ENCODE measurements at places on chromosomes 5 and 9. TPM values are rescaled to one million over a fixed set of nuclear protein-coding genes. Genes with fewer than 3 reads are reported as not detected.
A peak's percentile ranks its signal among the peaks of the same experiment; 100 is the strongest.

GRCh38 chr5:130529511-130530485 is 625.5 kb downstream of the CHSY3 start:
- no peak for DNase-seq

Gene IL33
- total RNA-seq: 16.8 TPM

Gene SPEF2
- total RNA-seq: 2.7 TPM

GRCh38 chr5:44875661-44876605 is 67.2 kb downstream of the MRPS30 start:
- DNase-seq: no peak

Gene SFXN1
- 34.7 TPM for total RNA-seq

Gene CRB2
- 0.79 TPM for total RNA-seq

GRCh38 chr5:151703227-151703626 is 16.5 kb upstream of the SPARC start:
- no peak for DNase-seq

Gene CDH10
- total RNA-seq: 0.22 TPM

DNA sequence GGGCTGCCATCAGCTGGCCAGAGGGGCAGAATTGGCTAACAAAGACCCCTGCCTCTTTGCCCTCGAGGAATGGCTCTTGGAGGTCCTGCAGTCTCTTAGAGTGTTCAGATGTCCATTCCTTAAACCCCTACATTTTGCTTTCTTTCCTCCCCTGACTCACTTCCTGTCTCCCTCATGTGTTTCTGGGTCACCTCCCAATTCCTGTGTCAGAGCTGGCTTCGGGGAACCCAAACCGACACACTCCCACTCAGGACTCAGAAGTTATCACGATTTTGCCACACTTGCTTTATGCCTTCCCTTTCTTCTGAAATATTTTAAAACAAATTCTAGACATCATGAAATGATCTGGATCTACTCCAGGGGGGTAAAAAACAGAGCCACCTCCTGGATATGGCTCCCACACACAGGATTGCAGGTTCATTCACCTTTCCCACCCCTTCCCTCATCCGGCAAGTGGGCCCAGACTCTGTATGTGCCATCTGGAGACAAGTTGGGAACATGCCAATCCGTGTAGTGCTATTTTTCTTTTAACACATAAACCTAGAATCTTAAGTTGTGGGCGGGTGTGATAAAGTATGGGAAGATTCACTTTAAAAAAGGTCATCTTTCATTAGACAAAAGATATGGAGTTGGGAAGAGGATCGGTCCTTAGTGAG is 145.7 kb downstream of the NXNL2 start:
- DNase-seq: no peak

- no peak for DNase-seq
Observed at GRCh38 chr5:65326922-65327321, 154.8 kb downstream of the ADAMTS6 start.

Gene LECT2
- not detected for total RNA-seq

- no peak for DNase-seq
Observed at GRCh38 chr9:4661611-4662010, 483 bp upstream of the PLPP6 start.

DNA sequence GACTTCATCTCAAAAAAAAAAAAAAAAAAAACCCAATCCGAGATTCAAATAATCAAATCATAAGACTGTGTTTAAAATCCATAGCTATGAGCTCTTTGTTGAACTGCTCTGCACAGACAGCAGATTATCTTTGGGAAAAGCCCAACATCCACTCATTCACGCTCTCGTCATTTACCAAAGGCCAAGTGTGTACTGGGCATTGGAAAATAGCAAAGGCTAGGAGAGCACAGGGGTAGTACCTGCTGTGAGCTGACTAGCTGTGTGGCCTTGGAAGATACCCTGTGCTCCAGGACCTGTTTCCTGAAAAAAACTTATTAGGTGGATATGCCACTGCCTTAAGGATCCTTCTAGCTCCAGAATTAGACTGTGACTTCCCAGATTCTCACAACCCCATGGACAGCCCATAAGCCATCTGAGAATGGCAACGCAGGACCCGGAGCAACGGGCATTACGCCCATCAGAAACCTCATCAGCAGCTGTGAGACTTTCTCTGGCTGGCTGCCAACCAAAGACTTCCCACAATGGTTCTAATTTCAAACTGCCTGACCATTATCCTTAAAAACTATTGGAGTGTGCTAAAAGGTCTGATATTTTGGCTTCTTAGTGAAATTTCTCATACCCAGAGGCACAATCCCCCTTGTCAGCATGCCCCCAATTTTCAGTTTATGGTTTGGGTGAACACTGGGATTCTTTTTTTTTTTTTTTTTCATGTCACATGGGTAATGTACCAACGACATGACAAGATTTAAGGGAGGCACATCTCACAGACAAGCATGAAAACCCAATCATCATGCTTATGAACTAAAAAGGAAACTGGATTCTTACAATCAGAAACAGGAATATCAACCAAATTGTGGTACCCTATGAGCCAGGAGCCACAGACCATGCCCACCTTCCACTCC is 16.8 kb downstream of the SERINC5 start:
- peak; percentile 80 for DNase-seq

GRCh38 chr9:124368692-124369091 is 46.5 kb downstream of the PSMB7 start:
- DNase-seq: no peak

Gene CCNJL
- total RNA-seq: 9.1 TPM

Gene FOXD4L4
- total RNA-seq: not detected

GRCh38 chr5:172364773-172365172 is 81.2 kb upstream of the UBTD2 start:
- no peak for DNase-seq

- DNase-seq: no peak
Observed at GRCh38 chr9:1495282-1496030, 445.3 kb downstream of the DMRT2 start.

Gene PHF24
- total RNA-seq: 0.10 TPM

GRCh38 chr9:38437193-38437823 is 13.1 kb upstream of the IGFBPL1 start:
- no peak for DNase-seq

GRCh38 chr5:154214371-154215106 is 24.0 kb downstream of the GALNT10 start:
- DNase-seq: no peak

GRCh38 chr9:4308482-4308881 is 8.6 kb upstream of the GLIS3 start:
- DNase-seq: no peak

DNA sequence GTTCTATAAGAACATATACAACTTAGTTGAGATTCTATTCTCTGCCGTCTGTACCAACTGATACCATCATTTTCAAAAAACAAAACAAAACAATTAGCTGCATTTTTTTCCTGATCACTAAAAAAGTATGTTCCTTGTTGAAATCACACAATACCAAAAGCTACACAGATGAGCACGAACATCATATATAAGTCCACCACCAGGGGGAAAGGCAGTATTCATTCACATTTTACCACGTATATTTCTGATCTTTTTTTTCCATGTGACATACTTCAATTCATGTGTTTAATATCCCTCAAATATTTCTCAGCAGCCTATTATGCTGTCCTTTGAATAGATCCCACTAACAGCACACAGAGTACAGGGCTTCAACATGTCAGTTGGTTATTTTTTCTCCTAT is 40.6 kb downstream of the IRX2 start:
- no peak for DNase-seq

DNA sequence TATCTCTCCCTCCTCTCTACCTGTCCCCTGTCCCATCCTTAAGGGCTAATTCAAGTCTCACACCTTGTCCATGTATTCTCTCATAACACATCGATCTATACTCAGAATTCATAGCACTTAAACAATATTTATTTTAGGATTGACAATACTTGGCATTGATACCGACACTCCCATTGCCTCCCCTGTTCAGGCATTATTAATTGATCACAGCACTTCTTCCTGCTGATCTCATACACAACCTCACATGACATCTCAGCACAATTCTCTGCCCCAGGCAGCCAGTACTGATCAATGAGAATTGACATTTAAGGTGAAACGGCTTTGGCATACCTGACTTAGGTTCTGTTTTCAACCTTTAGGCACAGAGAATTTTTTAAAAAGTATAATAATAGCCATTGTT is 582.4 kb upstream of the BRINP1 start:
- no peak for DNase-seq

DNA sequence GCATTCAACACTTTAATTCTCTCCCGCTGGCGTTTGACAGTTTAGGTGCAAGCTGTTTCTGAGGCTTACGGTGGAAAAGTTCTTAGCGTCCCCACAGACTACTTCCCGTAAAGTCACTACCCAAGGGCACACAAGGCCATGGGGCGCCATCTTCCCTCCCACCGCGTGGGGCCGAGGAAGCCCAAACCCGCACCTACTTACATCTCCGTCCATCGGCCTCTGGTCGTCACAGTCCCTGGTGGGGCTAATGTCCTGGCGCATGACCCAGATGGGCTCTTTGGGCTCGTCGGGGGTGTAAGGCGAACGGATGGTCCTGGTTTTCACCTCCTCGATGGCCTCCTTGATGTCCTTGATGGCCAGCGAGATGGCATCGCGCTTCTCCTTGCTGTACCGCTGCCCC is 156.4 kb downstream of the APBA1 start:
- no peak for DNase-seq

Data from left ventricle myocardium superior (tissue), 1 donor.